ENCODE measurements at places on chromosomes 6 and 20. TPM values are rescaled to one million over a fixed set of nuclear protein-coding genes. Genes with fewer than 3 reads are reported as not detected.

Gene CCN6
- total RNA-seq, result not detected

Gene FOXF2
- 2.3 TPM for total RNA-seq

Gene SS18L1
- total RNA-seq, result 75.9 TPM

Gene CRISP3
- total RNA-seq, result not detected

Gene SPATS1
- total RNA-seq, result 1.2 TPM

Gene CHRNA4
- total RNA-seq, result 26.5 TPM

Gene DEFB116
- not detected for total RNA-seq

Gene TGM2
- 3.5 TPM for total RNA-seq

Gene SLC32A1
- total RNA-seq, result 34.4 TPM

Gene MUC21
- total RNA-seq, result not detected

Gene TMEM14A
- total RNA-seq, result 114 TPM

Gene SLC12A5
- 113 TPM for total RNA-seq

Gene MEP1A
- total RNA-seq, result not detected

Gene PSMB9
- total RNA-seq, result 3.2 TPM

Gene TP53TG5
- total RNA-seq, result not detected

Gene GID8
- total RNA-seq, result 50.3 TPM

Gene FHL5
- 0.92 TPM for total RNA-seq

Gene DUSP15
- 12.5 TPM for total RNA-seq

Gene CFAP61
- 8.8 TPM for total RNA-seq

Gene TCF19
- 6.7 TPM for total RNA-seq

Gene SUMO4
- total RNA-seq, result 6.7 TPM

Gene IPCEF1
- 13.6 TPM for total RNA-seq

Gene HDAC2
- 144 TPM for total RNA-seq

Gene APMAP
- total RNA-seq, result 85.6 TPM

Gene RGS17
- 81.2 TPM for total RNA-seq

Gene RAET1G
- not detected for total RNA-seq

Gene VWA7
- total RNA-seq, result 0.69 TPM

Gene C2
- total RNA-seq, result 5.3 TPM

Gene SPATA25
- 1.6 TPM for total RNA-seq

Gene ZSCAN23
- total RNA-seq, result 17.5 TPM

Gene ADGRG6
- 9.9 TPM for total RNA-seq

Gene CGA
- total RNA-seq, result not detected

Gene SEMG1
- not detected for total RNA-seq

Gene OR12D3
- not detected for total RNA-seq

Gene EPPIN
- total RNA-seq, result not detected

Gene BMP7
- total RNA-seq, result 23.3 TPM

Gene OOEP
- total RNA-seq, result not detected

Gene DACT2
- 4.6 TPM for total RNA-seq

Gene AIF1
- 22.6 TPM for total RNA-seq

Gene CASS4
- total RNA-seq, result 0.69 TPM

Gene HLA-DMA
- 0.46 TPM for total RNA-seq

Gene RAET1L
- total RNA-seq, result 0.23 TPM

Gene WFDC5
- not detected for total RNA-seq

Gene CCN5
- not detected for total RNA-seq

Gene TRMT6
- total RNA-seq, result 9.7 TPM

Gene LRRC1
- 12.5 TPM for total RNA-seq

Gene ZNF311
- 5.8 TPM for total RNA-seq

Gene INSM1
- 8.8 TPM for total RNA-seq

Gene SLPI
- not detected for total RNA-seq

Measured in diencephalon (tissue), 1 donor.